Epithelial cell of esophagus (primary cell): ENCODE measurements at places on chromosomes 16 and 17.

GRCh38 chr17:49299996-49300395 lies 62.1 kb downstream of the ZNF652 start:
- DNase-seq = no peak

- DNase-seq = no peak
Observed at GRCh38 chr17:8598913-8599312, 31.6 kb downstream of the MYH10 start.

GRCh38 chr17:16491703-16492612 lies at the start of gene LRRC75A:
TSS of gene LRRC75A (minus strand) at chr17:16492193. CDS start at chr17:16491990, 203 bp downstream.
- DNase-seq = peak; percentile 41

DNA sequence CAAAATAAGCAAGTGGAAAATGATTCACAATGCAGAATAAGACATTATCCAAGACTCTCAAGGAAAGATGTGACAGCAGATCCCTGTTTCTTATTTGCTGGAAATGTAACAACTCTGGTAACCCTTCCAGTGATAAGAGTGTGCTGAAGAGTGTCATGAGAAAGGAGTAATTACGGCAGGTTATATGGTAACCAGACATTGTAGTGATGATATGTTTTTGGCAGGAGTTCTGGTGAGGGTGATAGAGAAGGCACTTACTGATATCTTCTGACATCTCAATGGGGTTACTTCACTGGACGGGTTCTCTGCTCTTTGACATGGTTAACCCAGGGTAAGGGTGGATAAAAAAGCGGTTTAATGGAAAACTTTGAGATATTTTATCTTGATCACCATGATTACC lies 1270.9 kb downstream of the CDH11 start:
- DNase-seq = no peak

DNA sequence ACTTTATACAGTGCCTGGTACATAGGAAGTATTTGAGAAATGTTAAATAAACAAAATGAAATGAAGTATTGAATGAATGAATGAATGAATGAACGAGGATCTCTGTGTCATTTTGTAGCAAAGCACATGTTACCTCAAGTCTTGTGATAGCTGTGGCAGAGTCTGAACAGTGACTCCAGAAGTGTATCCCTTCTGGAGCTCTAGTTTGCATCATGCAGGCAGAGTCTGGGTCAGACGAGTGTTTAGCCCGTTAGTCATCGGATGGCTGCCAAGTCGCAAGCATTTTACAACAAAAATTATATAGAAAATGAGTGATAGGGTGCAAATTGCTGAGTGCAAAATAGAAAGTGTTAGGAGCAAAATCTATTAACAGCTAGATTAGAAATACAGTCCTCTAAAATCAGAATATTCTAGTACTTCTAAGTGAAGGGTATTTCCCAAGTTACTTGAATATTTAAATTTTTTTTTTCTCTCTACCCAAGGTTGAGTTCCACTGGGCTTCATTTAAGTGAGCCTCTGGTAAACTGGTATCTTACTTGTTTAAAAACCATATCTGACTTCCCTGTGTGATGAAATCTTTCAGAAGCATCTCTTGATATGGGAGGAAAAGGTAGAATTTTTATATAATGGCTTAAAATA lies 113.3 kb downstream of the FTO start:
- DNase-seq = peak; percentile 91

DNA sequence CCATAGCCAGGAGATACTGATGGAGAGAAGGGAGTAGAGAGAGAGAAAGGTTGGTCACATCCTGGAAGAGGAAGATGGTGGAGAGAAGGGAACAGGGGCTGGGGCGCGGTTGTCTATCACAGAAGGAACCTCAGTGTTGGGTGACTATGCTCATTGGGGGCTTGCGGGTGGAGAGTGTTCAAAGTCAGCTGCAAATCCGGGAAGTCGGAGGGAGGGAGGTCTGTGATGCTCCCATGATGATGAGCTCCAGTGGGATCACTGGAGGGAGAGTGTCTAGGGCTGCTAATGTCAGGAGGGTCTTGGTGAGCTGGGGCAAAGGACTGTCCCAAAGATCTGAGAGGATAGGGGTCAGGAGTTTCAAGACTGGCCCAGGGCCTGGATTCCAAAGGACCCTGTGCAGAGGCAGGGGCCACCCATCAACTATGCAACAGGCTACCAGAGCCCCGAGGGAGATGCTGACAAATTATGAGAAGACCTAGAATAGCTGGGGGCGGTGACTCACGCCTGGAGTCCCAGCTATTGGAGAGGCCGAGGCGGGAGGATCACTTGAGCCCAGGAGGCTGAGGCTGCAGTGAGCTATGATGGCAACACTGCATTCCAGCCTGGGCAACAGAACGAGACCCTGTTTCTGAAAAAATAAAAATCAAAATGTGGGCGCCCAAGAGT lies 2.6 kb downstream of the SPDYE4 start:
- no peak for DNase-seq

DNA sequence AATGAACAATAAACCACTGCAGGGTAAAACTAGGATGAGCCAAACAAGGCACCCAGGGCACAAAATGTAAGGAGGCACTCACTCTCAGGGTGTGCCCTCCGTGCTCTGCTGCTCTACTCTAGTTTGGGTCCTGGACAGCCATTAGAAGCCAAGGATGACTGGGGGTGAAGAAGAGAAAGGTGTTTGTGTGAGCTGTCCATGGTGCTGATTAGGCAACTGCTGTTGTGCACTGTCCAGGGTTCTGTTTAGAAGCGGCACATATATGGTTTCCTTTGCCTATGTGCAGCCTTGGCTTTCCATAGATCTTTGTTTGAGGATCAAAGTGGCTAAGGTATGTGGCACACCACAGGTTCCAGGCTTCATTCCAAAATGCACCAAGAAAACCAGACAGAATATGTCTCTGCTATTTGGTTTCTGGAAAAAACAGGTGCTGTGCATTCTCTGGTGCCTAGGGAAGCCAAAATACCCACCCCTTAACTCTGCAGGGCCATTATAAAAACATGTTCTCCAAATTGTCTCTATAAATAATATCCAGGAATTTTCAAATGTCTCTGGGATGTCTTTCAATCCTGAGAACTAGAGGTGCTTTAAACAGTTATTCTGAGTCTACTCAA lies 123.5 kb downstream of the CBLN1 start:
- peak; percentile 76 for DNase-seq

- no peak for DNase-seq
Observed at GRCh38 chr17:19334331-19334730, 28.2 kb downstream of the B9D1 start.

- DNase-seq = no peak
Observed at GRCh38 chr17:76467809-76468633, 618 bp downstream of the AANAT start.

GRCh38 chr17:47902039-47902744 lies 6.2 kb downstream of the SP2 start:
- no peak for DNase-seq

GRCh38 chr17:32519228-32520103 lies 32.7 kb downstream of the CDK5R1 start:
- peak; percentile 72 for DNase-seq

DNA sequence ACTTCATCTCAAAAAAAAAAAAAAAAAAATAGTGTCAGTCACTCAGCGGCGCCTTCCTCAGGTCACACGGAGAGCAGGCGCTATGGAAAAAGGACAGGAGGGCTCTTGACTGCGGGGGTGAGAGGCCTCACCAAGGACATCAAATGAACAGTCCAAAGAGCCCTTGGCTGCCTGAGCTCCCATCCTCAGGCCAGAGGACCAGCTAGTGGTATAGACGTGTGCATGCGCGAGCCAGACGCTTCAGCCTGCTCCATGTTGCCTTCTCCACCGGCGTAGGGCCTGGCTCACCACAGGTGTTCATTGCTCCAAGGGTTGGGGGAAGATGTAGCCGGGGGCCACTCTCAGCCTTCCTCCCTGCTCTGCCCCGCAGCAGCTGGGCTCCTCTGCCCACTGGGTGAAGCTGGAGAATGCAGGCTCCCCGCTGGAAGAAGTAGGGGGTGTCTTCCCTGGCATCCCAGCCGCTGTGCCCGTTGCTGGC lies 65.8 kb upstream of the PLCG2 start:
- no peak for DNase-seq

DNA sequence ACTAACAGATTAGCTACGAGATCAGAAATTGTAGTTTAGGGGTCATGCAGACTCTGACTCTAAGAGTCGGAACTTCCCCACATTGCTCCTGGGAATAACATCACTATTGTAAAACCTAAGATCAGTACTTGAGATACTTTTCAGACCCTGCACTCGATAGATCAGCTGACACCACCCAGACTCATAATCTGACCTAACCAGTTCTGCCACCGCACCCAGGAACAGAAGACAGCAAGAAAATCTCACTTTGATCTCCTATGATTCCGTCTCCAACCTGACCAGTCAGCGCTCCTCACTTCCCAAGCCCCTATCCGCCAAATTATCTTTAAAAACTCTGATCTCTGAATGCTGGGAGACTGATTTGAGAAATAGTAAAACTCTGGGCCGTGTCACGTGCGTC lies 27.2 kb upstream of the ASGR2 start:
- peak; percentile 87 for DNase-seq

- peak; percentile 26 for DNase-seq
Observed at GRCh38 chr17:1561420-1562175, 994 bp downstream of the PITPNA start.

GRCh38 chr17:78023042-78023441 lies 64.5 kb downstream of the TNRC6C start:
- DNase-seq = no peak

GRCh38 chr16:90016339-90016950 lies 2.8 kb downstream of the DBNDD1 start:
- DNase-seq = no peak

GRCh38 chr16:35440875-35441274 lies 1981.5 kb downstream of the TP53TG3F start:
- no peak for DNase-seq

DNA sequence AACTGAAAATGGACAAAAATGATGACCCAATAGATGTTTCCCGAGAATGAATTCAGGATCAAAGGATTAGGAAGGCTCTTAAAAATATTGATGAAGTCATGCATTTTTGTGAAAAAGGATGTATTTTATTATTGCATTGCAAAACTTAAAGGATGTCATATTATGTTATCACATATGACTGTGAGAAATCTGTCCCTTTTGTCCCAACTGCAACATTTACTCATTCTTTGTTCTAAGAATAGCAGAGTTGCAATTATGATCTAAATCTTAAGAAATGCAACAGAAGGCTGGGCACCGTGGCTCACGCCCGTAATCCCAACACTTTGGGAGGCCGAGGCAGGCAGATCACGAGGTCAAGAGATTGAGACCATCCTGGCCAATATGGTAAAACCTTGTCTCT lies 13.1 kb upstream of the MYH13 start:
- no peak for DNase-seq

DNA sequence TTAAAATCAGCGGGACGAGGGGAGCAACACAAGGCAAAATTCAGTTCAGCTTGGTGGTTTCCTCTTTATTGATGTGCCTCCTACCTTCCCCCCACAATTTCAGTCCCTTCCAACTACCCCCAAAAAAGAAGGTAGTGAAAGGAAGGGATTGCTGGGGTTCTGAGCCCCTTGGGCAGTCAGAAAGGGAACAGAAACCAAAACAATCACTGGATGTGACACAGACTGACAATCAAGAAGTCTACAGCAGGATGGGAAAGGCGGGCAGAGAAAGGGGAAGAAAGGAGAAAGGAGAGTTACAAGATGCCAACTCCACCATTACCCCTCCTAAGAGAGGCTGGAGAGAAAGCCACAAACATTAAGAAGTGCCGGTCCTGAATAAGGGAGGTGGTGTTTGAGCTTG lies 1.1 kb upstream of the PHF23 start:
- DNase-seq = no peak

DNA sequence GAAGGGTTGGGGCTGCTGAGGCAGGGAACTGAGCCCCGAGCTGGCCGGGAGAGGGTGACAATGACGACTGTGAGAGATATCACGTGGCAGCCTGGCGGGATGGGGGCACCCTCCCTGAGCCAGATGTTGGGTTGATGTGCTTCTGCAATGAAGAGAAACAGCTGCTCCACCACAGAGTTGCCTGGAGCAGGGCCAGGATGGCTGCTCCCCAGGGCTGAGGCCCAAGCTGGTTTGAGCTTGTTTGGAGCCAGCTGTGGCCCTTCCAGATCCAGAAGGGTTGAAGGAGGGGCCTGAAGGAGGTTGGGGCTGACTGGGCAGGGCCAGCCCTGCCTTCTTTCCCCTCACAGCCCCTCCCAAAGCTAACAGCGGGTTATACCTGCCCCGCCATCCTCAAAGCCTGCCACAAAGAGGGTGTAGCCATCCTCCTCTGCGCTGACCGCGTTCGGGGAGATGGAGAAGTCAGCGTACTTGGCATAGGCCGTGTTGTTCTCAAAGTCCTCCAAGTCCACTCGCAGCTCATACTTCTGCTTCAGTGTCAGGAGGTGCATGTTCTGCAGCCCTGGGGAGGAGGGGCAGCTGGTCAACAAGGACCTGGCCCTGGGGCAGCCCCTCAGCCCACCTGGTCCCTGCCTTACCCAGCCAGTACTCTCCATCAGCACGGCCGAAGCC lies 2.1 kb downstream of the MFAP4 start:
- peak; percentile 84 for DNase-seq

GRCh38 chr17:42743595-42744282 lies 1.1 kb downstream of the EZH1 start:
- peak; percentile 16 for DNase-seq

DNA sequence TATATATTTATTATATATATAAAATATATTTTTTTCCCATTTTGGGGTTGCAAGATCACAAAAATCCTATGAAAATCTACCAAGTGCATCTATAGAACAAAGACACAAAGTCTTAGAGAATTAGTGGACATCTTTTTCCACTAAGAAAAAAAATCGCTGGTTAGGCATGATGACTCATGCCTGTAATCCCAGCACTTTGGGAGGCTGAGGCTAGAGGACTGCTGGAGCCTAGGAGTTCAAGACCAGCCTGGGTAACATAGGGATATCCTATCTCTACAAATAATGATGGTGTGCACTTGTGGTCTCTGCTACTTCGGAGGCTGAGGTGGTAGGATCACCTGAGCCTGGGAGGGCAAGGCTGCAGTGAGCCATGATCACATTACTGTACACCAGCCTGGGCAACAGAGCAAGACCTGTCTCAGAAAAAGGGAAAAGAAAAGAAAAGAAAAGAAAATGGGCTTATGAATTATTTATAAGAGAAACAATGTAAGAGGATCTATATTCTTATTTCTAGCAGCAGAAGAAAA lies 185.1 kb upstream of the PSMD7 start:
- no peak for DNase-seq

- DNase-seq = no peak
Observed at GRCh38 chr17:65589321-65589720, 27.9 kb upstream of the AXIN2 start.

DNA sequence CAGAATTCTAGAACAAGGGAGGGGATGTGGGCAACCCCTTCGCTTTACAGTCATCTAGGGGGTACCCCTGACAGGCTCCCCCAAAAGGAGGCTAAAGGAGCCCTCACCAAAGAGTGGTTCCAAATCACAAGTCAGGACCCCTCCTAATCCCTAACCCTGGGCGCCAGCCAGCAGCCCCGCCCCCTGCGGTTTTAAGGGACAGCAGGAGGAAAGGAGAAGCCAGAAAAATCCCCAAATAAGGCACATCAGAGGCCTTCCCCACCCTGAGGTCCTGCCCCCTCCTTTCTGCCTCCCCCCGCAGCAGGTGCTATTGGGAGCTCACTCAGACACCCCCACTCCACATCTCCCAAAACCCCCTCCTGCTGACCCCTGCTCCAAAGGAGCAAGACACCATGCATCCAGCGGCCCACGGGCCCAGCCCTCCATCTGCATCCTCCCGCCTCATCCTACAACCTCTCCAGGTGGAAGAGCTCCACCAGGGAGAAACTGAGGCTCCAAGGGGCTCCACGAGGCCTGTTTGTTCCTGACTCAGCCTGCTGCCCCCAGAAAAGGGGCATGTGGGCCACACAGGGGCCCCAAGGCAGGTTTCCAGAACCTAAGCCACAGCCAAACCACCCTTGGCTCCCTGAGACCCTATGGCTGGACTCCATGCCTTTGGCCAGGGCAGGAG lies 93.5 kb downstream of the GOSR1 start:
- DNase-seq = no peak
